ENCODE measurements at places on chromosomes 16 and 17. TPM values are rescaled to one million over a fixed set of nuclear protein-coding genes. Genes with fewer than 3 reads are reported as not detected.
A peak's percentile ranks its signal among the peaks of the same experiment; 100 is the strongest.

DNA sequence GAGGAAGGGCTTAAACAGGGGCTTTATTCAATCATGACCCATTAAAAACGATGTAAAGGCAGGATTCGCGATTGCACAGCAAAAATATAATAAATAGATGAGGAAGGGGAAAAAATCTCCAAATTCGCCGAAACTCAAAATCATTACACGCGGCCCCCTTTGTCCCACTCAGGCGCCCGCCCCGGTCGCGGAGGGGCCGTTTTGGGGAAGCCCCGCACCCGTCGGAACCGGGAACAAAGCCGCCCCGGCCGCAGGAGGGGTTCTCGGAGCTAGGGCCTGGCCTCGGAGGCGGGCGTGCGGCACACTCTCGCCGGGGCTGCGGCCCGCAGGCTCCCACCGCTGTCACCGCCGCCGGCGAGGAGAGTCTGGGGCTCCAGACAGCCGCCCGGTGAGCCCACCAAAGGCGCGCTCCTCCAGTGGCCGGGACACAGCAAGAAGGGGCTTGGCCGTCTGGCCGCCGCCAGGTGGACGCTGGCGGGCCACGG, 521 bp downstream of the C16orf87 start:
- peak; percentile 40 for DNase-seq

DNA sequence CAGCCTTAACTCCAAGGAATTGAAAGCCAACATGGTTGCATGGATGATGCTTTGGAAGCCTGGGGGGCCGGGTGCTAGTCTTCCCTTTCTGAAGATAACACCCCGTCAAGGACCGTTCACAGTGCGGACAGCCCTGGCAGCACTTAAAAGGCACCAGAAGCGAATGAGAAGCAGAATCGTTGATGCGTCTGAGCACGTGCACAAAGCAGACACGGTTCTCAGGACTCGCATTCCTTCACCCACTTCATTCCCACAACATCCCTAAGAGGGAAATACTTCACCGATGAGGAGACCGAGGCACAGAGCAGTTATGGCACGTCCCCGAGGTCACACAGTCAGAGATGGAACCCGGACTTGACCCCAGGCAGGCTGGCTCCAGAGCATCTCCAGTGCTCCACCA, 14.2 kb downstream of the TRPV1 start:
- peak; percentile 5 for DNase-seq

GRCh38 chr17:61335845-61336655, 63.6 kb upstream of the TBX2 start:
- DNase-seq: peak; percentile 95

DNA sequence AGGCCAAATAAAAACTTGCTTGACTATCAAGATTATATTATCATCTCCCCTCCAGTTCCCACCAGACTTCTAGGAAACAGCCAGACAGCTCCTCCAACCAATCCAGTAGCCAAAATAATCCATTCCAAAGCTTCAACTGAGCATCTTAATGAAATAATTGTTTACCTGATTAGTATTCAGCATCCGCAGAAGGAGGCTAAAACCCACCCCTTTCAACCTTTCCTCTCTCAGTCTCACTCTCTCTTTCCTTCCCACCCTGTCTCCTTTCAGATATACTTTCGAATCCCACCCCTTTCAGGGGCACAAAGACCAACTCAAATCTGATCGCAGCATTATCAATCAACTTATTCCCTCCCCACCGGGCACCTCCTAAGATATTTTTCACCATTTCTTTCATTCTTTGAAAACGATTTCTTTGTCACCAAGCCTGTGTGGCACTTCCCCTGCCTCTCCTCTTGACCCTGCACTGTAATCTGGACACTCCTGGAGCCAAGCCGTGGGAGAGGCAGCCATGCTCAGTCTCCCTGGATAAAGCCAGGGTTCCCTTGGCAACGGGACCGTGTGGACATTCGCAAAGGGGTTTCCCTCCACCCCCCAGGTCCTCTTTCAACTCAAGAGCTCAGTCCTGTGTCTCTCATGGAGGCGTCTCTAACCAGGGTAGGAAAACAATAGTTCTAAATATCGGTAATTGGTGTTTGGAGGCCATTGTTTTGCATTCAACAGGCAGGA, at the start of gene ANKFN1:
Gene ANKFN1, plus strand, starts transcription at position 602 of the 729 bp plus-strand sequence. CDS start 59,193 bp downstream, outside the sequence.
- peak; percentile 19 for DNase-seq

HSF5 gene
- 0.02 TPM for polyA plus RNA-seq

CACNG5 gene
- not detected for polyA plus RNA-seq

DNA sequence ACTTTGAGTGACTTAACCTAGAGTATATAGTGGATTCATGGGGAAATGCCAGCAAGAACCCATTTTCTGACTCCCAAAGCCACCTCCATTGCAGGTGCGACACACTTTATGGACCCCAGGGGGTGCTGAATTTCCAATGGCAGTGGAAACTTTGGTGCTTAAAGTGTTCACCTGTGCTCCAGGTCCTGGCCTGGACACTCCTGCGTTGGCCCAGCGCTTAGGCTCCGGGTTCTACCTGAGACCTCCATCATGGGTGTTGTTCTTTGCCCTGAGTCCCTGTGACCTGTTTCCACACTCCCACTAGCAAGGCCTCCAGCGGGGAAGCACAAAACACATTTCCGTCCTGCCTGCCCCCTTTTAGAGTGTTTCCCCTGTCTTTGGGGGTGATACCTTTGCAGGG, 3.0 kb downstream of the CCNF start:
- DNase-seq: no peak

BIRC5 gene
- polyA plus RNA-seq: 2.0 TPM

- no peak for DNase-seq
Measured at GRCh38 chr16:67663151-67663876, 2.6 kb downstream of the PARD6A start.

MPP2 gene
- 0.25 TPM for polyA plus RNA-seq

GRCh38 chr17:72613396-72613795, 479.1 kb downstream of the SLC39A11 start:
- DNase-seq: no peak

- DNase-seq: no peak
Measured at GRCh38 chr17:38426441-38426840, 1.8 kb upstream of the ARHGAP23 start.

DNA sequence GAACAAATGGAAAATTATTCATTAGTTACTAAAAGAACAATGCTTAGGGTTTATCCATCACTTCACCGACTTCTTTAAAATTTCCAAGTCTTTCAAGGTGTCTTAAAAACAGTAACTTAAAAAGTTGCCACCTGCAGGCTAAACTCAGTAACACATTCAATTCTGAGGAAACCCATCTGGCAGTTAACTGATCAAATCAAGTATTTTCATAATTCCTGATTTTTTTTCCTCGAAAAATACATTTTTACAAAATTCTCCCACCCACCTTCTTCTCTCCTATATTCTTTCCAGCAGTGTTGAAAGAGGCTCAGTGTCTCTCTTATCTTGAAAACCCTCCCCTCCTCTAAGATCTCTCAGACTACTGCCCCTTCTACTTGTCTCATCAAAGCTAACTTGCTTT, 29.9 kb downstream of the PARN start:
- peak; percentile 27 for DNase-seq

CMTR2 gene
- polyA plus RNA-seq: 9.4 TPM

KRTAP3-3 gene
- not detected for polyA plus RNA-seq

GRCh38 chr17:38892083-38892482, 22.2 kb downstream of the LASP1 start:
- DNase-seq: no peak

DNA sequence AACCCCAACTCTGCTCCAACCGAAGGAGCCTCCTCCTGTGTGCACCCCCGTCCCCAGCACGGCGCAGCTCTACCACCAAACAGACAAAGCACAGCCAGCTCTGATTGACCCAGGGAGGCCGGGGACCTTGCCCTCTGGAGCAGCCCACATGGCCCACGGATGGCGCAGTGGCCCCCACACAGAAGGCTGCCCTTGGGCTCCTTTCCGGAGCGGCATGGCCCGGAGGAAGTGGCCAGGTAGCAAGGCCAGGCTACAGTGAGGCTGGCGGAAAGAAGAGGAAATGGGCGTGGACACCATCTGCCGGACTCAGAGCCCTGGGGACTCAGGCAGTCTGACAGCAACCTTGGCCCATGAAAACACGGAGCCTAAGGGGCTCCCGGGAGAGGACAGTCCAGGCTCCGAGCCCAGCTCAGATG, 19.9 kb upstream of the ZC3H18 start:
- DNase-seq: no peak

DNA sequence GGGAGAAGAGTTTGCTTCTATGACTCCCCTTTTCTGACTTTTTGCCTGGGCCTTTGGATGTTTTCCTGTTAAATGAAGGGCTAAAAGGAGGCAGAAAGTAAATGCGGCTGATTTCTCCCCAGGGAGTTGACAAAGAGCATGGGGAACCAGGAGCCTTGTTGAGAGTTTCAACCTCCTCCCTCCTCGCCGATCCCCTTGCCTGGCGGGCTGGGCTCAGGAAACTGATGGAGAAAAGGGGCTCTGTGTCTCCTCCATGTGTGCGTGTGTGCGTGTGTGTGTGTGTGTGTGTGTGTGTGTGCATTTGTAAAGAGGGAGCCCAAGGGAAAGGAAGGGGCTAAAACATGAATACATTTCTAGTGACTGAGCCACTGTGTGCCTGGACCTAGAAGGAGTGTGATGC, 94.5 kb downstream of the ZDHHC7 start:
- DNase-seq: no peak

KLHL10 gene
- 0.12 TPM for polyA plus RNA-seq
